ENCODE measurements at places on chromosomes 5 and 9. TPM values are rescaled to one million over a fixed set of nuclear protein-coding genes. Genes with fewer than 3 reads are reported as not detected.

The LPCAT1 gene
- total RNA-seq = 154 TPM

The SUSD3 gene
- 0.62 TPM for total RNA-seq

The ENTPD2 gene
- 1.2 TPM for total RNA-seq

The ZNF367 gene
- 5.1 TPM for total RNA-seq

The NEUROG1 gene
- total RNA-seq = not detected

The C9 gene
- total RNA-seq = not detected

The IGFBPL1 gene
- total RNA-seq = 3.1 TPM

The CNTNAP3B gene
- total RNA-seq = 16.6 TPM

The GMCL2 gene
- total RNA-seq = not detected

The KIAA1191 gene
- total RNA-seq = 70.0 TPM

The TSTD2 gene
- 13.0 TPM for total RNA-seq

All from A549 treated with CpdA at 1 μM for 4 hours (cell line).